Activated naive CD4-positive, alpha-beta T cell (primary cell): ENCODE measurements at places on chromosomes 2 and 18.

DNA sequence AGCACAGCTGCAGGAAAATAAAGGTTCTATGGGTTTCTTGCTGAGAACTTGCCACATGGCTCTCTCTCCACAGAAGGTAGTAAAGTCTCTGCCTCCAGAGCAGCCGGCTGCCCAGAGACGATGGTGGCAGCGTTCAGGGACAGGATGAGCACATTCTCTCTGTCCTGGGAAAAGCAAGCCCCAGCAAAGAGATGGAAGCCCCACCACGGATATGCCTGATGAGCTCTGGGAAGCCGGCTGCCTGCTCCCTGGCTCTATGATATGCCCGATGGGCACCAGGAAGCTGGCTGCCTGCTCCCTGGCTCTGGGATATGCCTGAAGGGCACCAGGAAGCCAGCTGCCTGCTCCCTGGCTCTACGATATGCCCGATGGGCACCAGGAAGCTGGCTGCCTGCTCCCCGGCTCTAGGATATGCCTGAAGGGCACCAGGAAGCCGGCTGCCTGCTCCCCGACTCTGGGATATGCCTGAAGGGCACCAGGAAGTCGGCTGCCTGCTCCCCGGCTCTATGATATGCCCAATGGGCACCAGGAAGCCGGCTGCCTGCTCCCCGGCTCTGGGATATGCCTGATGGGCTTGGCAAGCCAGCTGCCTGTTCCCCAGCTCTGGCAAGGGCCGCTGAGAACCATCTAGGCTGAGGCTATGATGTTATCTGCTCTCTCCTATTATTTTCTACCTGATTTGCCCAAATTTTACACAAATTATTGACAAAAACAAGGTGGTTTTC is 21.5 kb upstream of the SNTG2 start:
- DNase-seq = no peak

DNA sequence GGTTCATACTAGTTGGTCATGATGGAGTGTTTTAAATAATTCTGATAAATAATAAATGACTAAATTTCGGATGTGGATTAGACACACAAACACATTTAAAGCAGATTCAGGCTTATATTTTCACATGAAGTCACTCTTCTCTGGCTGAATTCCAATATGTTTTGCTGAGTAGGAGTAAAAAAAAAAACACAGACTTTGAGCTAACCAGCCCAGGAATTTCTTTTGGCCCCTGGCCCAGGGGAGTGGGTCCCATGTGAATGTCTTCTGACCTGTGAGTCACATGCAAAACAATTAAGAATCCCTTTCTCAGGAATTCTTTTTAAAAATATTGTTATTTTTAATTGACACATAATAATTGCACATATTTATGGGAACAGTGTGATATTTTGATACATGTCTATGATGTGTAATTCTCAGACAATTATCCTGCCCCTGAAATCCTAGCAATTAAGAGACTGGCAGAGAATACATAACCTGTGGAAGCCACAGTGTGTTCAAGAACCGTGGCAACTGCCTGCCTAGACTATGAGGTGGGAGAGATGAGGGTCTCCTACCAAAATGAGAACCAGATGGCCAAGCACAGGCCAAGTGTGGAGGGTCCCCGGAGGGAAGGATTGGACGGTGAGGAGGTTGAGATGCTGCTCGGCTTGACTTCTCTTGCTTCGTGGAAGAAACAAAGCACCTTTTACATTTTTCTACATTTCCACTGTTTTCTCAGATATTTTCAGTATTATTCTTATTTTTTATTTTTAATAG is 236.4 kb downstream of the PIEZO2 start:
- no peak for DNase-seq

DNA sequence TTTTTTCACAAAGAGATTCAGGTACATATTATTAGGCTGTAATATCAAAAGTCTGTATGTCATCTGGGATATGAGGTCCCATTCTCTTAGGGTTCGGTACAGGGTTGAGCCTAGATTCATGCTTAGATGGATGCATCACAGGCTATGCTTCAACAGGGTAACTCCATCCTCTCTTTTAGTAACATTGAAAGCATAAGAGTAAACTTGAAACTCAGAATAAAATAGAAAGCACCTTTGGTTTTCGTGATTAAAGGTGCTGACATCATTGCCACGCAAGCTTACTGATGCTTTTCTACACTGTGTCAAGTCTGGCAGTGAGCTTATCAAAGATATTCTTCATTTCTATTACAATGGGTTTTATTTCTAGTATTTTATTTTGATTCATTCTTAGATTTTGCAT is 419.1 kb upstream of the DSEL start:
- no peak for DNase-seq

DNA sequence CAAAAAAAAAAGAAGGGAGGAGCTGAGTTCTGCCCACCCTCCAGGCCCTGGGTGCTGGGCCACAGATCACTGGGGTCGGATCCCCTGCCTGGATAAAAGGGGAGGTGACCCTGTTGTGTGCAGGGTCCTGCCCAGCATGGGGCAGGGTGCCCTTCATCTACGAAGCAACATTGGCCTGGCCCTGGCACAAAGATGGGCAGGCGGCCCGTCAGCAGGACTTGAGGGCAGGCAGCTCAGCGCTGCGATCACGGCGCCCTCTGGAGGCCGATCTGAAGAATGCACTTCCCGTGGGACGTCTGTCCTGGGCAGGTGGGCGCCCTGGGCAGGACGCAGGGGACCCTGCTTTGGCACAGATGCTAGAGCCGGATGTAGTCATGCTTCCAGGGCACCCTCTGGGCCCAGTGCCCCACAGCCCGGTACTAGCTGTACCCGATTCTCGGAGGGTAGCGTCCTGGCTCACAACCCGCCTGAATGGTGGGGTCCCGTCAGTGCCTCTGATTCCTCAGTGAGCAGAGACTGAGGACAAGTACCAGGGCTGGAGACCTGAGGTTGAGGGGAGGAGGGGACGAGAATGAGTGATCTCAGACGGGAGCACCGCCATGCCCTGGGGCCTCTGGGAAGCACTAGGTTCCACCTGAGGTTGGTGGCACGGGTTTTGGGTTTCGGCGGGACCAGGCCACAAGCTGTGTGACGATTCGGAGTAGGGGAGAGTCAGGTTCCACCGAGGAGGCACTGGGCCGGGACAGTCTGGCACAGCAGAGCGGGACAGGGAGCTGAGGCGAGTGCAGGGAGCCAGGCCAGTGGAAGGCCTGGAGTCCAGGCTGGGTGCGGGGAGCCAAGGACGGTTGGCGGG is 18.0 kb downstream of the ARID5A start:
- DNase-seq = peak; percentile 66

DNA sequence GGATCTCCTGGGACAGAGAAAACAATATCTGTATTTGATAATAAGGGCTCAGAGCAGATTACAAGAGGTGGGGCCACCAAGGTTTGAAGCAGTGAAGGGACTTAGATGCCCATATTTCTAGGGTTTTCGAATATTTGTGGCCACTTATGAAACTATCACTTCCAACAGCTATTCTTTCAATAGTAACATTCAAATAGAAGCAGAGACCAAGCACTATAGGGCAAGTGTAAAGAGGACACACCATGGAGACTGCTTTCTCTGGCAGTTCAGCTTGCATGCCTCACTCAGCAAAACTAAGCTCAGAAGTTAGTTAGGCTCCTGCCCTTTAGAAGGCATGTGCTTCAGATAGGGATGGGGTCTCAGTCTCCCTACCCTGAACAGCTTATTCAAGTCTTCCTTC is 10.3 kb downstream of the PSTPIP2 start:
- no peak for DNase-seq

- DNase-seq = no peak
Observed at GRCh38 chr2:222671259-222672067, at the start of gene MOGAT1. Gene MOGAT1 (plus strand): TSS chr2:222671658. CDS start chr2:222671786, 128 bp downstream.

DNA sequence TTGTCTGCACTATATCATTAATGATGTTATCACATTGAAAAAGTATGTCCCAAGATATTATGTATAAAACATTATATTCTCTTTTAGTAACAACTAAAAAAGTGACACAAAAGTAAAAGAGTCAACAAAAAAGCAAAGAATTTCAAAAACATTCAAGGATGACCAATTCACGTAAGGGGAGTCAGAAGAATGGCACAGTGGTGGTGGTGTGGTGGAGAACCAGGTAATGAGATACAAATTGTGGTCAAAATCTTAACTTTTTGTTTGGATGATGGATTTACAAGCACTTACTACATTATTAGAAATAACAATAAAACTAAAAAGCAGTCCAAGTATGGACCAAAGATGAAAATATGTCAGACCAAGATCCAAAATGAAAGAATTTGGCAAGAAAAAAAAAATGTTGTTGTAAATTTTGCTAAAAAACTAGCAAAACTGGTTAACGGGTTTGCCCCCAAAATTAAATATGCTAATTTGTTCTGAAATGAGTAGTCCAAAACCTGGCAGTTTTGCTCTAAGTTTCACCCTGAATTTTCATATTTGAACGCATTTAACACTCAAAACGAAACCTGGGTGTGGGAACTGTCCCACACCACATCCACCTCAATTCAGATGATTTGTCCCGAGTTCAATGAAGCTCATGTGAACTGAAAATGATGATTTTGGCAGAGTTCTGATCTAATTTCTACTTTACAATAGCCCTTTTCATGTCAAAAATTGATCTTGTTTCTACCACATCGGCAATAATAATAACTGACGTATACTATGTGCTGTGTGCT is 135.8 kb downstream of the IKZF2 start:
- no peak for DNase-seq

GRCh38 chr18:7514796-7515440 is 52.2 kb upstream of the PTPRM start:
- no peak for DNase-seq
